ENCODE measurements at places on chromosomes 4 and X.

DNA sequence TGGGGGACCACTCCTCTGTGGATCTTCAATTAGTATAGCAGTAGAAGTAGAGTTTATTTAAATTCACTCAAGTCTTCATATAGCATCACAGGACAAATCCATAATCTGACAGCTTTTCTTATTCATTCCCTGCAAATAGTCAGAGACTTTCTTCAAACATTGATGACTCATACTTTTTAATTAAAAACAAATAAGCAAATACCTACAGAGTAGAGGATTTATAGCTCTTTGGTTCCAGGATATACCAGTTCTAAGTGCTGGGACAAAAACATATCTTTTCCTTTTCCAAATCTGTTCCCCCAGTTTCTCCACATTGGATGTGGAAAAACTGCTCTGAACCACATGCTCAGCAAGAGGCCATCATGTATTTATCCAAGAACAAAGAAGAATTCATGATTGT is 24.1 kb downstream of the EMCN start:
- DNase-seq: no peak

DNA sequence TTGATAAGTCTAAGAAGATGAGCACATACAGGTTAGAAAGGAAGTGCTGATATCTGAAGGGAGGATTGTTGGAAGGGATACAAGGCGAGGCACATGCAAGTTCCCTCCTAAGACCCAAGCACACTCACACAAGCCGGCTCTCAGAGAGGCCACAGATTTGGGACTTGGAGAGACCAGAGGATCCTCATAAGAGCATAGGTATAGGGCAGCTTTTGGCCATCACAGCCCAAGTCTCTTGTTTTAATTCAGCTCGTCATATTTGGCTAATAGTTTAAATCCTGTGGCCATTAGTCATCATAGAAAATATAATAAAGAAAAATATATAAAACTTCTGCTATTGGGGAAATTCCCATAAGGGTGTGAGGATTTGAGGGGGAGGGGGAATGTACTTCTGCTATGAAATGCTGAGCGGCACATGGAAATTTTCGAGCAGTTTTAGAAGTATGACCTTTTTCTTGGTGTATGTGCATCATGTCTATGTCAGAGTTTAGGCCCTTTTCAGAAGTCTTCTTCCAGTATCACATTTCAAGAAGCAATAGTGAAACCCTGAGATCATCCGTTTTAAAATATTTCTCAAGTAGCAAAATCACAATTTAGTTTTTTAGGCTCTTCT is 97.7 kb downstream of the NFKB1 start:
- peak; percentile 33 for DNase-seq

DNA sequence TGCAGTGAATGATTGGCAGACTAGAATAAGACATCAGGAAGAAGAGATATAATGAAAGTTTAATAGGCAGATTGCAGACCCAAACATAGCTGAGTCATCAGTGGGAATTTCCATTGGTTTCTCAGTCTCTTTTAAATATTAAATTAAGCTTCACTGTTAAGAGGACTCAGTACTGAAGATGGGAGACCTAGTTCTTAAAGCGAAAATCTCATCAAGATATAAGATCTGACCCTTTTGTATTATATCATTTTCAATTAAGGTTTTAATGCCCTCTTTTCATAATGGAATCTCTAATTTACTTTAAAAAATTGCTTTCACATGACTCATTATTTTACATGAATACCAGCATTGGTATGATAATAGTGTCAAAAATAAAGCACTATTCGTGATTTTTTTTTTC is 168.9 kb upstream of the ATOH1 start:
- no peak for DNase-seq

DNA sequence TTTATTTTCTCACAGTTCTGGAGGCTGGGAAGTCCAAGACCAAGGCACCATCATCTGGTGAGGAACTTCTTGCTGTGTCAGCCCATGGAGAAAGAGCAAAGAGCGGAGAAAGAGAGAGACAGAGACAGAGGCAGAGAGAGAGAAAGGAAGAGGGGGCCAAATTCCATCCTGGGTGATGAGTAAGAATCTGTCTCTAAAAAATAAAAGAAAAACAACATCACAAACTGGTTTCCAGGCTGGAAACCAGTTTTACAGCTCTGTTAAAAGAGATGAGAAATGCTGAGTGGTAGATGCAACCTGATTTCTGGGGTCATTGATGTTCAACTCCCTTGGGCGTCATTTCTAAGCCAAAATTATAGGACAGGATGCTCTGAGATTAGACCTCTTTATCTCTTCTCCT is 72.9 kb downstream of the SHOX start:
- no peak for DNase-seq

DNA sequence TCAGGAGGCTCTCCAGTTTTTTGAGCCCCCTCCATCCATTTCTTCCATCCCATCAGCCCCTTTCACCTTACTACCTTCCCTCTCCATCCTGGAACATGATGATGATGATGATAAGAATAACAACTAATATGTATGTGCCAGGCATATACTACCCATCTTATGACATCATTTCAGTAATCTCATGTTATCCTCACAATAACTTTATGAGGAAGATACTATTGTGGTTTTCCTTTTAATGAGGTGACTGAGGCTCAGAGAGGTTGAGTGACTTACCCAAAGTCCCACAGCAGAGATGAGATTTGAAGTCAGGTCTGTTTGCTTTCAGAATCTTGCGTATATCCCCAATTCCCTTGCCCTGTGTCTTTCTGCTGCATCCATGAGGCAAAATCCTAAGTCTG is 55.1 kb downstream of the RTL9 start:
- DNase-seq: no peak

DNA sequence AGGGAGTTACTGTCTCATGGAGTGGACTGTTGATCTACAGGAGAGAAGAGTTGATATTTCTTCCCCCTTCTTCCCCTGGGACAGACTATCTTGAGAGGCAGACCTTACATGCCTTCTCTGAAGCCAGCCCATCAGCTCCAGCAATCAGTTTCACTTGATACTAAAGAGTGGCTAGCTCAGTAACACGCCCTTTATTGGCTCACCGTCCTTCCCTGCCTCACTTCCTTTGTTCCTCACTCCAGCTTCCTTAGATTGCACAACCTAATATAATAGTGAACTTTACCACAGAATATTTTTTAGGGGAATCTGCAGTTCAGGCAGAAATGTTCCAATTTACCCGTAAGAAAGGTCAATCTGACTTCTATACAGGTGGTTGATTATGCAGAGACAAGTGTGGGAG is 128.1 kb upstream of the NDP start:
- DNase-seq: no peak

- DNase-seq: no peak
Measured at GRCh38 chrX:69140837-69141236, 24.4 kb downstream of the PJA1 start.

GRCh38 chr4:174928174-174928573 is 10.0 kb downstream of the ADAM29 start:
- no peak for DNase-seq

GRCh38 chrX:9906919-9907318 is 60.2 kb upstream of the CLDN34 start:
- no peak for DNase-seq

DNA sequence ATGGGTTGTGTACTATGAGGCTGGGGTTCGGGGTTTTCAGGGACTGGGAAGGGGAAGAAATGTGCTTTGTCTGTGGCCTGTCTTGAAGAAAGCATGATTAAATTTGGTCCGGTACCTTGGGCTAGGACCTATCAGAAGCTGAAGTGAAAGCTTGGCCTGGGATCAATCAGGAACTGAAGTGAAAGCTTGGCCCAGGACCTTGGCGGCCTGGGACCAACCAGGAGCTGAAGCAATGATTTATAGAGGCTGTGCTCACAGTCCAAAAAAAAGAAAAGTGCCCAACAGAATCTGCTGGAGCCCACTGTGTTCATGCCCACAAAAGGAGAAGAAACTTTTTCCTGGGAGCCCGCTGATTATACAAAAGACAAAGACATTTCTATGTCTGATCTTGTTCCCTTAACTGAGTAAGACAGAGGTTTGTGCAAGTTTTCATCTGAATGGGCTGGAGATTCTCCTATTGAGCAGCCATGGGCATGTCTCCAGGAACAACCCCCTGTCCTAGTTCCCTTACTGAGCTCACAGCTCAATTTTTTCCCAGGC is 1427.9 kb downstream of the FAM133A start:
- DNase-seq: no peak

DNA sequence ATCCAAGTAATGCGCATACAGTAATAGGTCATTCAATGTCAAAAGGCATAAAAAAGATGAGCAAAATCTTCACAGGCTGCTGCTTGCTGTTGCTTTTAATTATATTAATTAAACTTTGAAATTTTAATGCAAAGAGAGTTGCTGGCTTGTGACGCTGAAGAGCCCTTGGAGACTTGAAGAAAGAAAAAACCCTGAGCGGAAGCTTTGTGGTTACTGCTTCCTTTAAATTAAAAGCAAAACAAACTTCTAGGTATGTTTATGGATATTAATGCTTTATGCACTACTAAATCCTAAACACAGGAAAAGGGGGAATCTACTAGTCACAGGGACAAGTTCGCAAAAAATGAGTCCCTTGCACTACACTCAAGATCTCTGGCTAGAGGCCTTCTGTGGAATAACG is 166.7 kb downstream of the ANTXR2 start:
- DNase-seq: no peak

DNA sequence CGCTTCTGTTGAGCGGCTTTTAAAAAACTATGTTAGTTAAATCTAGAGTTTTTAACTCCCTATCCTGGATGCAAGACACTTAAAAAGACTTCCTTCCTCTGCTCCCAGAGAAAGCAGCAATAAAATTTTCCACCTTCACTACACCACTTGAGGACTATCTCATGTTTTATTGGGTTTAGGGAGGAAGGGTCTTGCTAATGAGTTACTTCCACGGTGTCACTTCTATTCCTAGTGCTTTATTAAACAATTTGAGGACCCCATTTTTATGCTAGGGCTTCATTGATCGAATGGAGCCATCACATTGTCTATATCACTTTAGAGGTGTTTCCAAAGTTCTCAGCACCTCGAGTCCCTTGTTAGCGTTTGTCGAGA is 3.7 kb upstream of the STIM2 start:
- DNase-seq: no peak

- no peak for DNase-seq
Measured at GRCh38 chrX:18931972-18932371, 51.9 kb downstream of the PHKA2 start.

DNA sequence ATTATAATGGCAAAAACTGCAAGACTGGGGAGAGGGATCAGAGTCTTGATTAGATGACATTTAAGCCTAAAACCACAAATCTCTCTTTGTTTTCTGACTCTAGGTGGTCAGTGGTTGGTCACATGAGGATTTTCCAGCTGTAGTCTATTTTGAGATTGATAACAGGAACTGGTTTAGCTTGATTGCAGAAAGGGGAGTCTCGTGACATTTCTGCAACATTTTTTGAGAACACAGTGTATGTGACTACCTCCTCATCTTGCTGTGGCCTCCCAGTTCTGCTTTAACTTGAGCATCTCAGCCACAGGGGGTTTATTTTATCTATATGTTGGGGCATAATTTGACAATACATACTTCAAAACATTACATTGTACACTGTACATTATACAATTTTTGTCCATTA is 726.4 kb upstream of the MAGEB2 start:
- no peak for DNase-seq
